Metanephros (tissue), 2 donors: ENCODE measurements at places on chromosomes 12 and 14. TPM values are rescaled to one million over a fixed set of nuclear protein-coding genes. Genes with fewer than 3 reads are reported as not detected.

The BATF gene
- total RNA-seq, result 1.8 TPM

The TSPAN19 gene
- total RNA-seq, result 0.41 TPM

The GPRC5D gene
- not detected for total RNA-seq

The GALC gene
- total RNA-seq, result 34.0 TPM

The IL23A gene
- total RNA-seq, result not detected

The FAM216A gene
- total RNA-seq, result 8.0 TPM

The TPPP2 gene
- total RNA-seq, result 1.8 TPM
